Fibroblast of villous mesenchyme (primary cell): ENCODE measurements at places on chromosomes 12 and 14. TPM values are rescaled to one million over a fixed set of nuclear protein-coding genes. Genes with fewer than 3 reads are reported as not detected.

Gene DEGS2
- not detected in 2 replicates for total RNA-seq

Gene TAS2R7
- 0.32 TPM in 1 of 2 replicates, not detected in the other for total RNA-seq

Gene PTGDR
- 0.32 TPM in 1 of 2 replicates, not detected in the other for total RNA-seq

Gene LRRC10
- total RNA-seq: not detected in 2 replicates

Gene EML5
- 0.32 and 0.86 TPM in 2 replicates for total RNA-seq

Gene OTUB2
- 0.97 and 1.3 TPM in 2 replicates for total RNA-seq

Gene C12orf42
- total RNA-seq: not detected in 2 replicates

Gene KCNH3
- total RNA-seq: under 0.01 TPM in 2 replicates

Gene SDSL
- total RNA-seq: 3.5 and 5.2 TPM in 2 replicates

Gene CABP1
- total RNA-seq: not detected in 2 replicates

Gene NUDT14
- total RNA-seq: 17.7 and 20.0 TPM in 2 replicates

Gene SOAT2
- not detected in 2 replicates for total RNA-seq

Gene B3GNT4
- under 0.01 TPM in 2 replicates for total RNA-seq

Gene AICDA
- total RNA-seq: not detected in 2 replicates

Gene CLEC2D
- total RNA-seq: 3.9 and 4.5 TPM in 2 replicates

Gene TCL1B
- not detected in 2 replicates for total RNA-seq

Gene SRRM4
- total RNA-seq: not detected in 2 replicates

Gene ALDH6A1
- total RNA-seq: 10.6 and 16.0 TPM in 2 replicates

Gene SIX1
- under 0.01 and 0.64 TPM in 2 replicates for total RNA-seq

Gene C1QL4
- under 0.01 TPM in 1 of 2 replicates, not detected in the other for total RNA-seq

Gene OR4E2
- not detected in 2 replicates for total RNA-seq

Gene PLA2G1B
- not detected in 2 replicates for total RNA-seq

Gene LHX5
- not detected in 2 replicates for total RNA-seq

Gene ACOT6
- under 0.01 TPM in 1 of 2 replicates, not detected in the other for total RNA-seq
